ENCODE measurements at places on chromosomes 11 and 22.

DNA sequence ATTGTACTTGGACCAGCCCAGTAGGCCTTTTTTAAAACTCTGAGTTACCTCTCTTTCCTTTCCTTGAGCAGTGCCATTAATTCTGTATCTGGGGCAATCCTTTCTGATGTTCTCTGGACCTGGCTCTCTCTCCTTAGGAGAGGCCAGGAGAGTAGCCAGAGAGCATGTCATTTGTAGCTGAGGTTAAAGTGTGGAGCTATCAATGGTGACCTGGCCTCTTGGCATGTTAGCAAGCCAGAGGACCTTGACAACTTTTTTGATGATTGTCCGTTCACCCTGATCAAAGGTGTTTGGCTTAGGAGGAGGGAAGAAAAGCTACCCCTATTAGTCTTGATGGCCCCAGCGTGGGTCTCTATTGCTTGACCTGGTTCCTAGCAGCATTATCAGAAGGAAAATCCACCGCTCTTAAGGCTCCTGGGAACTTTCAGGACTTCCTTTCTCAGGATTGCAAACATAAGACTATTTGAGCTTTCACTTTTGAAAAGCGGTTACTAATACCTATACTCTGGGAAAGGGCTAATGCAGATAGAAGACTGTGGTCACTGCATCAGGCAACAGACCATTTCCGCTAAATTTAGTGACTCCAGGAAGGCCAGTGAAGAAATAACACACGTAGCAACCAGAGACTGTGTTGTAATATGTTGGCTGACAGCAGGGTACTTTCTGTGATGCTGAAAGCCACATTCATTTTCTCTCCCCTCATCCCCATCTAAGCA lies 18.2 kb downstream of the LIMK2 start:
- DNase-seq: no peak

- no peak for DNase-seq
These were observed 80.2 kb upstream of the NAV2 start for GRCh38 chr11:19632499-19632834.

DNA sequence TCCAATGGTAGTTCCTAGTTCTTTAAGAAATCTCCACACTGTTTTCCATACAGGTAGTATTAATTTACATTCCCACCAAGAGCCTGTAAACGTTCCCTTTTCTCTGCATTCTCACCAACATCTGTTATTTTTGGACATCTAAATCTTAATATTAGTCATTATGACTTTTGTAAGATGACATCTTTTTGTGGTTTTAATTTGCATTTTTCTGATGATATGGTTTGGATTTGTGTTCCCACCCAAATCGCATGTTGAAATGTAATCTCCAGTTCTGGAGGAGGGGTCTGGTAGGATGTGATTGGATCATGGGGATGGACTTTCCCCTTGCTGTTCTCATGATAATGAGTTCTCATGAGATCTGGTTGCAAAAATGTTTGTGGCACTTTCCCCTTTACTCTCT lies 89.0 kb downstream of the MUC15 start:
- no peak for DNase-seq

GRCh38 chr11:107801641-107802040 lies 56.9 kb downstream of the SLC35F2 start:
- no peak for DNase-seq

- no peak for DNase-seq
These were observed 714.9 kb downstream of the OPCML start for GRCh38 chr11:132817387-132817786.

- no peak for DNase-seq
These were observed 35.3 kb downstream of the AMOTL1 start for GRCh38 chr11:94803491-94803890.

DNA sequence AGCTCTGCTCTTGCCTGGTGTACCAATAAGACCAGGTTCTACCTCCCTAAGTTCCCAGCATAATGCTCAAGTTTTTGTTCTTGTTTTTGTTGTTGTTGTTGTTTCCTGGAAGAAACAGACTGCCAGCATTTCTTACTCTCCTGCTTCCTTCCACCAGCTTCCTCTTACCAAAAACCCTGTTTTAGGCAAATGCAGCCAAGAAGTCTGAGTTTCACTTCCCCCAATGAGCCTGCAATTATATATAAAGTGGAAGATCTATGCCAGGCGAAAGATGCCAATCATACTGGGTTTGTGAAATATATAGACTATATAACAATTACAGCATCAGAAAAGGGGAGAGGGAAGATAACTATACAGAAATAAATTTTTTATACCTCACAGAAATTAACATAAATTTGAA lies 931.5 kb upstream of the FAT3 start:
- no peak for DNase-seq

DNA sequence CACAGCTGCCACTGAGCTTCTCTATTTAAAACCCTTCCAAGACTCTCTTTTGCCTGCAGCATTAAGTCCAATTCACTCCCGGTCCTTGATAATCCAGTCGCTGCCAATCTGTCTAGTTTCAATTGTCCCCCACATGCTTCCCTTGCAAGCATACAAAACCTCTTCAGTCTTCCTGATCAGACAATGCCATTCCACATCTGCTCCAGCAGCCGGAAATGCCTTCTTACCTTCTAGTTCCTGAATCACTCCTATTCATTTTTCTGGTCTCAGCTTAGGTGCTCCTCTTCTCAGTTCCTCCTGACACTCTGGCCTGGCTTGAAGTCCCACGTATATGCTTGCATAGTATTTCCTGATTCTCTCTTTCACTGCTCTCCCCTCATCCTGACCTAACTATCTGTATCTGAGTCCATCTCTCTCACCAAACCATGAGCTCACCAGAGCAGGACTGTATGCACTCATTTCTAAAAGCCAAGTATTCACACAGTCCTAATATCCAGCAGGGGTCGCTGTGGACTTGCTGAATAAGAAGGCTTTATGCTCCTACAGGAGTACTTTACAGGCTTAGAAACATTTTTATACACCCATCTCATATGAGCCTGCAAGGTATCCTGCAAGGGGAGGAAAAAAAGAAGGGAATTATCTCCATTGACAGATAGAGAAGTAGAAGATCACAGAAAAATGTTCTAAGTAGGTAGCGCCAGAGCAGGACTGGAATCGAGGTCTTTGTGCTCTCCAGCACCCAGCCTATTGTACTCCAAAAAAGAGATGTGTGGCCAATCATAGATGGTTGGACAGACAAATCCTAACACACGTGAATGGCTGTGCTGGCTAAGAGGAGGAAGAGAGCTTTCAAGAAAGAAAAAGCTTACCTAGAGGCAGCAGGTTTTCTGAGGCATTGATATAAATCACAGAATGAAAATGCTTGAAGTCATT lies 19.2 kb downstream of the XRRA1 start:
- peak; percentile 54 for DNase-seq

- DNase-seq: no peak
These were observed 101.4 kb downstream of the PARVA start for GRCh38 chr11:12478743-12479142.
